Urothelium cell line (cell line): ENCODE measurements at places on chromosomes 11 and 22.

GRCh38 chr22:50660306-50660705, 12.3 kb upstream of the SHANK3 start:
- DNase-seq, result no peak

GRCh38 chr11:119087123-119087522, 2.4 kb downstream of the HMBS start:
- no peak for DNase-seq

- no peak for DNase-seq
Observed at GRCh38 chr11:117572129-117572528, 224.9 kb downstream of the DSCAML1 start.

DNA sequence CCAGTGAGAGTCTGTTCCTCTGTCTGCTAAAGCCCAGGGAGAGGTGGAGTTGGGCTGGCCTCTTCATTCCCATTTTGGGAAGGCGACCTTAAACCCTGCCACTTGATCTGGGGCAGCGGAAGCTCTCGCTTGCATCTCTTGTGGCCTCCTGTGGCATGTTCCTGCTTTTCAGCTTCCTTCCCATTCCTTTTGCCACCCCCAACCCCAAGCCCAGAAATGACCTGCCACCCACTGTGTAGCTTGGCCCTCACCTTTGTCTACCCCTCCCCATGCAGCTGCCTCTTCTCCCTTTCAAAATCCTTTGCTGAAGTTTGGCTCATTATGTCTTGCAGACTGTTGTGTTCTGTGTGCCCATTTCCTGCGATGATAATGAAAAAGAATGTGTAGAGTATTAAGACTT, 110.2 kb downstream of the DBX1 start:
- DNase-seq, result no peak

DNA sequence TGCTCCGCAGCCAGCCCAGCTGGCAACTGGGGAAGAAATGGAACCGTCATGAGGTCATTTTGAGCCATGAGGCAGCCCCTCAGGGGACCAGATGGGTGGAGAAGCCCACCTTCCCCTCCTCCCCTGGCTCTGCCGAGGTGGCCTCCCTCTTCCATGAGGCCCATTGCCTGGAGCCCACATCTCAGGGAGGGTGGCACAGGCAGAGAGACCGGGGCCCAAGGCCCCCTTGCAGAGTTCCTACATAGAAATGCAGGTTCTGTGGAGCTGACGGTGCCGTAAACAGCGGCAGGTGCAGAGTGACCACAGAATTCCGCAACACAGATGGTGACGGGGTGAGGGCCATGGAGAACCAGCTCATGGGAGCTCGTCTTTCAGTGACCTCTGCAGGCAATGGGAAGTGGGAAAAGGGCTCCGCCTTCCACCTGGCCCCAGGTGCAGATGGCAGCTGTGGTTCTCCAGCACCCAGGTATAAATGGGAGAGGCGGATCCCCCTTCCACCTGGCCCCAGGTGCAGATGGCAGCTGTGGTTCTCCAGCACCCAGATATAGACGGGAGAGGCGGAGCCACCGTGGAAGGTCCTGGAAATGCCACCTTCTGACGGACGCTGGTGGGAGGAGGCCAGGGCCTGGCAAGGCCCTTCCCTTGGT, 765.4 kb downstream of the BRD1 start:
- DNase-seq, result no peak

DNA sequence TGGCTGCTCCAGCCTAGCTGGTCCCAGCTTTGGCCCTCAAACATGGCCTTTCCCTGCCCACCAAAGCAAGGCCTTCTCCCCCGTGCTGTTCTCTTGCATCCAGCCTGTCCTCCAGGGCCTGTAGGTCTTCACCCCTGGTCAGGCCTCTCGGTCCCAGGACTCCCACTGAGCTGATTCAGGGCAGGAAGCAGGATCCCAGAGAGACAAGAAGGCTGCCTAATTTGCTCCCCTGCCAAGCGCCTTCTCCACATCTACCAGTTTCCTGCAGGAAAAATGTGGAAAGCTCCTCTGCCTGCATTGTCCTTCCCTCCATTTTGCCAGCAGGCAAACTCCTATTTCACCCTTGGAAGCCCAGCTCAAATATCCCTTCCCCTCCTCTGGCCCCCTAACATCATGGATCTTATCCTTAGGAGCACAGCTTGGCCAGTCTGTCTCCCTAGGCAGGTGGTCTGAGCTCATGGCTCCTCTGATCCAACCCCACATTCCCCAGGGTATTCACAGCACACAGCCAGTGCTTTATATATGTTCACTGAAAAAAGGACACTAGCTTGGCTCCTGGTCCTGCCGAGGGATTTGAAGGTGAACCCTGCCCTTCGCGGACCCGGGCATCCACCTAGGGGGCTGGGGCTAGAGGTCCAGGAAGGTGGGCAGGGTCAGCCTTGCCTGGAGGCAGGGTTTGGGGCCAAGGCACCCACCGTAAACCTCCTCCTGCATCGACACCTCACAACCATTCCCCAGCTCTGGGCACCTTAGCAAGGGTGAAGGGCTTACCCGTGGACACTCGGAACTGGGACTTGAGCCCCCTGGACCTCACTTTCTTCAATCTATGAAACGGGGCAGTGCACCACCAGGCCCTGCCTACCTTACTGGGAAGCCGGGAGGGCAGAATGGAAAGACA, 968 bp downstream of the RHBDD3 start:
- no peak for DNase-seq

DNA sequence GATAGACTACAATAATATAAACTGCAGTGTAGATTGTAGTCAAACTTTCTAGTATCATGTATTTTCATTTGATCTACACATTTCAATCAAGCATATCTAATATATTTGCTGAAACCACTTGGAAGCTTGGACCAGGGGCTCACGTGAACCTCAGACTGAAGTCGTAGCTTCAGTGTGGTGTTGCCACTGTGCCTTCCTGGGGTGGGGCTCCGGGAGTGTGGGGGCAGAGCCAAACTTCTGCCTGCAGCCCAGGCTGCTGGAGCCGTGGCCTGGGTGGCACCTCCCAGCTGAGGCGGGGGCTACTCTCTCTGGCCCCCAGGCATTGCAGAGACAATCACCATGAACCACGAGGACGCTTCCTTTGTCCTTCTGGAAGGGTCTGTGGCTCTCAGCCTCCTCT, 36.3 kb upstream of the IGSF9B start:
- DNase-seq, result no peak

GRCh38 chr11:112167145-112167544, at the start of gene TEX12:
TEX12 (plus strand) TSS chr11:112167372; CDS start chr11:112169269, 1,897 bp downstream.
- no peak for DNase-seq

DNA sequence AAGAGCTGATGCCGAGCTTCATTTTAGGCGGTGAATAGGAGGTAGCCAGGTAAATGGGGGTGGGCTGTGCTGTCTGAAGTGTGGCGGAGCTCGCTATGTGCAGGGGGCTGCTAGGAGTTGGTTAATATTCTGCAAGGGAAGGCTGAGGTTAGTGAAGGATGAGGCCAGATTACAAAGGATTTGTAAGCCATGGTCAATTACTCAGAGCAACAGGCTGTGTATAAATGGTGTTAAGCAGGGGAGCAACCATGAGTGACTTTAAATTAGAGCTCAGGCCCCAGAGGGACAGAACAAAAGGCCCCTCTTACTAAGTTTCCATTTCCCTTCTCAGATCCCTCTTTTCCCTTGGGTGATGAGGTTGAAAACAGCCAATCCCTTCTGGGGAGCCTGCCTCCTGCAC, 7.3 kb upstream of the MCAM start:
- DNase-seq, result no peak

DNA sequence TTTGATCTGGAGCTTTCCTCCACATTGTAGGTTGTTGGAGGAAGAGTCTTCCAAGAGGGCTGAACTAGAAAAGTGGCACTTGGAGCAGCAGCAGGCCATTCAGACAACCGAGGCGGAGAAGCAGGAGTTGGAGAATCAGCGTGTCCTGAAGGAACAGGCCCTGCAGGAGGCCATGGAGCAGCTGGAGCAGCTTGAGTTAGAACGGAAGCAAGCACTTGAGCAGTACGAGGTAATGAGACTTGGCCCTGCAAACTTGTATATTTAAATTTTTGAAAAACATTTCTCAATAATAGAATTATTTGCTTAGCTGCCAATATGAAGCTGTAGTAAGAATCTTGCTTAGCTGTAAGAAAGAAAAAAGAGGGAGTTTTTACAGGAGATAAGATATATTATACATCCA, 84.0 kb downstream of the SWAP70 start:
- no peak for DNase-seq

- no peak for DNase-seq
Observed at GRCh38 chr22:45087802-45088201, 75.9 kb upstream of the NUP50 start.

- DNase-seq, result no peak
Observed at GRCh38 chr11:69240332-69241074, 53.5 kb upstream of the MYEOV start.

DNA sequence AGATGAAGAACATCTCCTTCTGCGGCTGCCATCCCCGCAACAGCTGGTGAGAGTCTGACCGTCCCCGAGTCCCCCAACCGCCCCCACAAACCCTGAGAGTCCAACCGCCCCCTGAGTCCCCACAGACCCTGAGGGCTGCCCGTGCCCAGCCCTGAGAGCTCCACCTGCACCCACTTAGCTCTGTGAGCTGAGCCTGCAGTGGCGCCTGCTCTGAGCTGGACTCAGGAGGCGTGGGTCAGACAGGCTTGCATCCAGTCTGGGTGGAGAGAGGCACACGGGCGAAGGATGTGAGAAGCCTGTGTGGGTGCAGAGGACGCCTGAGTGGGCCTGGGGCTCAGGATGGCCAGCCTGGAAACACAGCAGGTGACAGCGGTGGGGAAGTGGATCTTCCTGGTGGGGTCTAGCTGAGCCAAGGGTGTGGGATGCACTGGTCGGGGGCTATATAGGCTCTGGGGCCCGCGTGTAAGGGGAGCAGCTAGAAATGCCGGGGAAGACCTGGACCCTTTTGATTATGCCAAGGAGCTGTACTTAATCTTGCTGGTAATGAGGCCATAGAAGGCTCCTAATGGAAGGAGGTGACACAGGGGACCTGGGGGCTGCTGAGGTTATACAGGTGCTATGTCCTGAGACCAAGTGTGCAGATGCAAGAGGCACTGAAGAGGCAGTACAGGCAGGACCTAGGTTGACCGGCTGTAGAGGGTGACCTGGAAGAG, 6.5 kb downstream of the MAPK8IP2 start:
- DNase-seq, result no peak

DNA sequence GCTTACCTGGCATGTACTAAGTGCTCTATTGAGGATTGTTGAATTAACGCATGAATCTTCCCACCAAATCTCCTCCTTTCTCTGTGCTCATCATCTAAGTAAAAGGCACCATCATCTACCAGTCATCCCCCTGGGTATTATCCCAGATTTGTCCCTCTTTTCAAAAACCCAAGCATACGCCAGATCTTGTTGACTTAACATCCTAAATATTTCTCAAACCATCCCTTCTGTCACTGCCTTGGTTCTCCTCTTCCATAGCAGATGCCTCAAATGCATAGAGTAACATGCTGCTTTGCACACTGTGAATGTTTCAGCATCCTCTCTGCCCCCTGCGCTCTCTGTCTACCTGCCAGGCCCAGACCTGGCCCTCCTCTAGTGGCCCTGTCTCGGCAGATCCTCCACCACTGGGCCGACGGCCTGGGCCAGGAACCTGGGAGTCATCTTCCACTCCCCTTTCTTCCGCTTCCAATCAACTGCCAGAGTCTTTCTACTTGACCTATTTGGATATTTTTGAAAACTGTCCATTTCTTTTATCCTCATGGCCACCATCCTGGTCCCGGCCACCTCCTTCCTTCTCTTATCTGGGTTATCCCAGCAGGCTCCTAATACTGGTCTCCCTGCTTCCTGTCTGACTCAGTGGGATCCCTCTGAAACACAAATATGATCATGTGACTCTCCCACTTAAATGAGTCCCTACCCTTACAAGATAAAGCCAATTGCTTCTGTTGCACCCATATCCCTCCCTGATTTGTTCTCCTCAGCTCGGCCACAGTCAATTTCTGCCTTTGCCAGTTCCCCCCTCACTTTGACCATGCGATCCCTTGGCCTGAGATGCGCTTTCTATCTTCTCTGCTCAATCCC, 3.4 kb upstream of the TAB1 start:
- DNase-seq, result no peak

DNA sequence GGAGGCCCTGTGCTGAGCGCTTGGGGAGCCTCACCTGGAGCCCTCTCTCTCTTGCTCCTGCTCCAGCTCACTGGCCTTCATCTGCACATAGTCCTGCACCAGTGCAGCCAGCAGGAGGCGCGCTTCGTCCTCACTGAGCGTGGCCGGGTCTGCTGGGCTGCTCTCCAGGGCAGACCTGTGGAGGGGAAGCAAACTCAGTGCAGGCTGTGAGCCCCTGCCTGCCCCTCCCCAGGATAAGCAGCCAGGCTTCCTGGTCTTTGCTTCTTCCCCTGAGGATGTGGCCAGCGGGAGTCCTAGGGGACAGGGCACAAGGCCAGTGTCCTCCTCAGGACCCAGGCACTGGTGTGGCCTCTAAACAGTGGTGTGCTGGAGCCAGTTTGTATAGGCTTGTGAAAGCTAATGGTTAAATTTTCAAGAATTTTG, 2.2 kb downstream of the CALCA start:
- no peak for DNase-seq

DNA sequence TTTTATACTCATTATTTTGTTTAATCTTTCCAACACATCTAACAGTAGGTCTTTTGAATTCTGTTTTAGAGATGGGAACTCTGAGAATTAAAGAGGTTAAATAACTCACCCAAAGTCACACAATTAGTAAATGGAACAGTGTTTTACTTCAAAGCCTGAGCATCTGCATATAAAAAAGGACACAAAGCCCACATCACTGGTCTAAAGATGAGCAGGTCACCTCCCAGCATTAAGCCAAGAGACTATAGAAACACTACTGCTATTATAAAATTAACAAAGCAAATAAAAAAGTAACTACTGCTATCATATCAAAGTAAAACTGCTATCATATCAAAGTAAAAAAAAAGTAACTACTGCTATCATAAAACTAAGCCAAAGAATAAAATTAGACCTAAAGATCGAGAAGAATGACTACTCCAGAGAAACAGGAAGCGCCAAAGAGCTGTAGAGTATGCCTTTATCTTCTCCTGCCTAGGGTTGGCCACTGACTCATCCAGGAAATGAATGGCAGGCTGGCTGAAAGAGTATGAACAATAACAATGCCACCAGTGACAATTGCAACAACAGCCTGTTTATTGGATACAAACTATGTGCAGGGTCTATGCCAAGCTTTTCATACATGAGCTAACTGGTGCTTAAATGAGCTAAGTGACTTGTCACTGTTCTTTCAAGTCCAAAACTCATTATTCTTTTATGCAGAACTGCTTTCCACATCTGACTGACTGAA, 1153.0 kb upstream of the TENM4 start:
- DNase-seq, result peak; percentile 67

DNA sequence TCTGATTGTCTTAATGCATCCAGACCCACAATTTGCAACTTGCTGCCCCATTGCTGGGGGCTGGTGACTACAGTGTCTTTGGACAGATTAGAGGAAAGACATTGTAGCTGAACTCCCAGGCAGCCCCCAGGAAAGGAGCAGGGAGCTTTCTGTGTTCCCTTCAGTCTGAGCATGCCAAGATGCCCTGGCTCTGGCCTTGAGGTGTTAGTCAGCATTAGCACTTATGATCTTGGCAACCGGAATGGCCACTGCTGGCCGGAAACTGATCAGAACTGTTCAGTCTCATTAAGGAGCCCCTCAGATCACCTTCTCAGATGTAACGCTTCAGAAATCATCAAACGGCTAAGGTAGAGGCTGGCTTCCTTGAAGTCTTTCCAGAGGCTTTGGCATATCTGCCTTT, 195.2 kb downstream of the NAV2 start:
- DNase-seq, result no peak

GRCh38 chr22:37731804-37732471, 35.1 kb downstream of the TRIOBP start:
- DNase-seq, result no peak
